ENCODE measurements at places on chromosomes 7 and 10.

DNA sequence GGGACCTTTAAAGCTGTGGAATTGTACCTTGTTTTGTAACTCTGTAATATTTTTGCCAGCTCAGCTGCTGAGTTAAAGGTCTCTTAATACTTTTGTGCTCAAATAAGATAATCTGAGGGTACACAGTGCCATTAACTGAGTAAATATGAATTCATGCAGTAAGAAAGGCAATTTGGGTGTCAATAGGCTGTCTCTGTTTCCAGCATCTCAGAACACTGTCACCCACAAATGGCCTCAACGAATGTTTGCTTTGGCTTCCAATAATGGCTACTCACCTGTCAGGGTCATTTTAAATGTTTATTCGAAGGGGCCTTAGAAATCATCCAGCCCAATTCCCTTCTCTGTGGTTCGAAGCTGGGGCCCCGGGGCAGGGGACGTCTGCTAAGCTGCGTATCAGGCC lies 225.4 kb downstream of the ZMYND11 start:
- DNase-seq = no peak

DNA sequence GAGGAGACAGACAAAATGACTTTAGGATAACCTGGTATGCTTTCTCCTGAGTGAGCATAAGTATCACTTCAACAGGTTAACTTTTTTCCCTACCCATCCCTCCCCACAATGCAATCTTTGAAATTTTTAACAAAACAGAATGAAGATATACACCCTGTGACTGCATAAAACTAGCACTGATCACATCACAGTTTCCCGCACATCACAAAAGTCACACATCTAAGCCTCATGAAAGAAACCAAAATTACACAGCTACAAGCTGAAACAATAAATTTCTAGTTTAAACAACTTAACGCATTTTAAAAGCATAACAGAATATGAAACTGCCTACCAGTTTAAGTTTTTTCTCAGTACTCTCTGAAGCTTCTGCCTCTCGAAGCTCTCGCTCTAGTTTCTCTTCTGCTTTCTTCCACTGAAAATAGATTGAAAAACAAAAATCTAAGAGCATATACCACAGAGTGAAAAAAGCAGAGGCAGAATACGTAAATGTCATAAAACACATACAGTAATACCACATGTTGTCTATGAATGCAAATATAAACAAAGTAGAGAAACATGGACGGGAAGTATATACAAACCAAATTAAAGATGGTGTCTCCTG lies 18.1 kb downstream of the NOC3L start:
- no peak for DNase-seq

GRCh38 chr7:80635998-80636397 lies 2.4 kb upstream of the CD36 start:
- DNase-seq = no peak

GRCh38 chr7:79050603-79051002 lies 402.9 kb downstream of the MAGI2 start:
- DNase-seq = no peak

DNA sequence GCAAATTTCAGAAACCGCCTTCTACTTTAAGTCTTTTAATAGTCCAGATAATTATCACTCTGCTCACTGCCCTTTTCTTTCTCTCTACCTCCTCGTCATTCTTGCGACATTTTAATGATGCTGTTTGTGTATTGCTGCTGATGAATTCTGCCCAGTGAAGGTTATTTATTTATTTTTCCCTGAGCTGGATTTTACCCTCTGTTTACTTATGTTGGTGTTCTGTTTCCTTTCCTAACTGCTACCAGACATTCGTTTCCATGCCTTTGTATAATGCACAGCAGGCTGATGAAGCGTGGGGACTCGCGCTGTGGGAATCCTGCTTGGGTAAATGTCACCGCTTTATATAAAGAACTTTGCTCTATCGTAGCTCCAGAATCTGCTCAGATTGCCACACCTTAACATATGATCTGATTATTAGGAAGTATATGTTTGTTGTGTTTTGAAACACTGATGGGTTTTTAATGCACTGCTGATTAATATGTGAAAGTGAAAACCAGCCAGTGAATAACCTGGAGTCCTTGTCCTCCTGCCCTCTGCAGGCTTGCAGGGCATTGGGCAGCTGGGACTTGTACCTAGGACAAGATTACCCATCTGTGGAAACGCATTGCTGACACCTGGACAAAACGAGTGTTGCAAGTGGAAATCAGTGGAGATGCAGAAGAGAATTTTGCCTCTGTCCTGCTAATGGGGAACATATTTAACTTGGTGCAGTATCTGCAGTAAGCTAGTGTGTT lies 291.5 kb downstream of the SDK1 start:
- DNase-seq = no peak

DNA sequence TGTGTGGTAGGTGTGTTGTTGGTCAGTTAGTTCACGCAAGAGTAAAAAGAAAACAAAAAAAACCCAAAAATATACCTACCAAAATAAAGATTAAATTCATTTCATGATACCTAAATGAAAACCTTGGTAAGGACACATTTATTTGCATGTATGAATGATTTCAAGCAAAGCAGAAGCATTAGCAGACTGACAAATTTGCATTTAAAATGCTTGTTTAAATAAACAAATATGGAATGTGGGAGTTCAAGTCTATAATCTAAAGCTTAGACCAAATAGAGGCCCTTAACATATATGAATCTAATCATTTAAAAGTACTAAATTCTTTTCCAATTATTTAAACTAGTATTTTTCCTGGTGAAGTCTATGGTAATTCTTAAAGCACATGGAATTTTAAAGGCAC lies 35.8 kb downstream of the GNAT3 start:
- no peak for DNase-seq

GRCh38 chr7:136923111-136923667 lies 54.7 kb downstream of the CHRM2 start:
- no peak for DNase-seq

DNA sequence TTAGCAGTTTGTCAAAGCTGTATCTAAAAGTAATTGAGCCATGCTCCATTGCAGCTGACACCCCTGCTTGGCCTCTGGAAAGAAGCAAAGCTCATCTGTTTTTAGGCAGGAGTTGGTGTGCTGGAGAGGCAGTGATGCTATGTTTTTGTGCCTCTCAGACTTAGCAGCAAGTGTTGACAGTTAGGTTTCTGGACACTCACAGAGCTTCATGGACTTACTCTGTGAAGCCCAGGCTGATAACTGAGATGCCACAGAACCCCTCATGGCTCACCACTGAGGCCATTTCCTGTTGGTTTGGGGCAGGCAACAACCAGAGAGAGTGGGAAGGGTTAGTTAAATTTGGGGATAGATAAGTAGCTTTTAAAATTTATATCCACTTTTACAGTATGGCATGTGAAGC lies 59.8 kb downstream of the BTAF1 start:
- no peak for DNase-seq

GRCh38 chr7:149072438-149072775 lies 18.1 kb downstream of the ZNF786 start:
- no peak for DNase-seq

DNA sequence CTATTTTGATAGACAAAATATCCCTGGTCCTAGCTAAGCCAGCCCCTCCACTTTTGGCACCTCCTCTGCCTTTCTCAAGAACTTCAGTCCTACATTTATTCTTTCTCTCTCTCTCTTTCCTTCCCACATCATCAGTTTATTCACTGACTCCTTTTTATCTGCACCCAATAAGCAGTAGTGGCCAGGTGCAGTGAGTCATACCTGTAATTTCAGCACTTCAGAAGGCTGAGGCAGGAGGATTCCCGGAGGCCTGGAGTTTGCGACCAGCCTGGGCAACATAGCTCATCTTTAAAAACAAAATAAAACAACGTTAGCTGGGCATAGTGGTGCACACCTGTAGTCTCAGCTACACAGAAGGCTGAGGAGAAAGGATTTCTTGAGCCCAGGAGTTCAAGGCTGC lies 19.4 kb upstream of the NRP1 start:
- DNase-seq = no peak

DNA sequence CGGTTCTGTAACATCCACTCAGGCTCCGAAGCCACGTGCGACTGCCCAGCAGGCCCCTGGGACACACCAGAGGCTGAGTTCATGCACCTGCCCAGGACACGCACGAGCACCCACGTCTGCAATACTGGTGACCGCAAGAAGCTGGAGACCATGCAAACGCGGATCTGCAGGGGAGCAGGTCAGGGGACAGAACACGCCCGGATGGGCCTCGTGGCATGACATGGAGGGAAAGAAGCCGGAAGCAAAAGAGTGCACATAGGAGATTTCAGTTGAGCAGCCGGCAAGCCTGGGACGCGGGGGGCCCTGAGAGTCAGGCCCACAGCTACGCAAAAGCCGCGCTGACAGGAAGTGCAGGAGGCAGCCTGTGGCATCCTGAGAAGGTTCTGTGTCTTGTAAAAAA lies 73.7 kb downstream of the FOXL3 start:
- peak; percentile 9 for DNase-seq

DNA sequence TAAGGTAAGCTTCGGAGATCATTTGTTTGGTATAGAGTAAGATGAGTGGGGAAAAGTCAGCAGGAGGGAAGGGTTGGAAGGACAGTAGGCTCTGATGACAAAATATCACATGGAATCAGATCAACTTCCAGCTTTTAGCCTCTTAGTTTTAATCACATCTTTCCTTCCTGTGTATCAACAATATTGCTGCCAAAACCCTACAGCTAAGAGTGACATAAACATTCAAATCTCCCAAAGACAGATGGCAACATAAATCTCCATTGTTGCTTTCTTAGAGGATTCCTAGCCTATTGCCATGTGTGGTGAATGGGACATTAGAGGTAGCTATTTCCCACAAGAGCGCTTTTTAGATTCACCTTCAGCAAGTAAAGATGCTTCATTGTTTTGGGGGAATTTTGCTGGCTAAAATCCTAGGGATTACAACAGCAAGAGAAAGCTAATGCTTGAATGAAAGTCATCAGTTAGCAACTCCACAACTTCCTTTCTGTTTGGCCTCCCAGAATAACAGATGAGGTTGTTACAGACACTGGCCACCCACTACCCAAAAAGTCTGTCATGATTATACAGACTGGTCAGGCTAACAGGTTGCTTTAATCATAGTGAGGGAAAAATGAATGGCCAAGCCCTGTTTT lies 35.2 kb upstream of the FZD1 start:
- no peak for DNase-seq

GRCh38 chr10:6987536-6987945 lies 407.5 kb upstream of the PRKCQ start:
- no peak for DNase-seq

DNA sequence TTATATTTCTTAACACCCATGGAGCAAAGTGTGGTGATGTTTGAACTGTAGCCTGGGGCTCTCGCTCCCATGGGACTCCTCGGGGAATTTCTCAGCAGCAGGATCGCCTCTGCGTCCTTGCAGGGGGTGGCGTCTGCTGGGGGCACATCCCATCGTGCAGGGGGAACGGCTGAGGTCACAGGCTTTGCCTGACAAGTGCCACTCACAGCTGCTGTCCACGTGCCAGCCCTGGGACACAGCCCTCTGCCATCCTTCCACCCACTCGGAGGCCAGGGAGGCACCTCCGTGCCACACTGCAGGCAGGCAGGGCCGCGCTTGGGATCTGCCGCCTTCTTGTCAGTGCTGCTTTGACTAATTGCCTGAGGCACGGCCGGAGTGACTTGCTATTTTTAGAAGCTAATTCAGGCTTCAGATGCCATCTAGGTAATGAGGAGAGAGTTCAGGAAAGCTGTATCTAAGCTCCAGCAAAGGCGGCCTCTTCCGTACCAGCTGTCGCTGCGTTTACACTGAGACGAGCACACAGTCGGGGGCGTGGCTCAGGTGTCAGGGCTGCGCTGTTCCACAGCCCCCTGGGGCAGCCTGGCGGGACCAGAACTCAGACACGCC lies 45.7 kb downstream of the PITRM1 start:
- DNase-seq = peak; percentile 56

GRCh38 chr7:116209561-116210070 lies 723 bp upstream of the TES start:
- DNase-seq = no peak

DNA sequence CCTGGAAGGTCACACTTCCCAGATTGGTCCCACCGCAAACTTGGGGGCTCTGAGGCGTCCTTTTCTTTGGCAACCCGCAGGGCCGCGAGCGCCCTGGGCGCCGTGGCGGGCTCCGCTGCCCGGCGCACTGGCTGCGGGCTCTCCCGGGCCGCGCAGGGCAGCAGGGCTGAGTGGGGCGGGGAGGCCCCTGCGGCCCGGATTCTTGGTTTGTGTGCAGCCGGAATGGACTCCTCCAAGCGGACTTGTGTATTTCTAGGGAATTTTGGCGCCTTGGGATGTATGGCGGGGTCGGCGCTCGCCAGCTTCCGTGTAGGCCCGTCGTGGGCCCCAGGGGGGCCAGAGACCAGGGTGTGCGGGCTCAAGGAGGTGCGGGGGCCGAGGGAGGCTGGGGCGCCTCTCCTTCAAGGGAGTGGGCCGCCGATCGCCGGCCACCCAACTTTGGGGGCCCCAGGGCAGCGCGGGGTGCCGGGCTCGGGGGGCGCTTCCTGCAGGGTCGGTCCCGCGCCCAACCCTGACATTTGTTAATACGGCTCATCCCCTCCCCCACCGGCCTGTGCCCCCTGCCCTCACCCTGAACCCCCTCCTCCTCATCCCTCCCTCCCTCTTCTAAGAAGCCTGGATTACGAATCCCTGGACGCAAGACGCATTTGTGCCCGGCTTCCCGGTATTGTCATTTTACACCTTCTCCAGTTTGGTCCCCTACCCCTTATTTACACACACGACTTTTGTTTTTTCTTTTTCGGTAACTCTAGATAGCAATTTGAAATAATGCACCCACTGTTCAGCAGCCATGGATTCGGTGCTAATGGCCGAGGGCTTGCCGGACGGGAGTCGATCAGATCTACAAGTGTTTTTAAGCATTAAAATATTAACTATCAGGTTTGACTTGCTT lies 2.5 kb downstream of the TCF7L2 start:
- peak; percentile 22 for DNase-seq

DNA sequence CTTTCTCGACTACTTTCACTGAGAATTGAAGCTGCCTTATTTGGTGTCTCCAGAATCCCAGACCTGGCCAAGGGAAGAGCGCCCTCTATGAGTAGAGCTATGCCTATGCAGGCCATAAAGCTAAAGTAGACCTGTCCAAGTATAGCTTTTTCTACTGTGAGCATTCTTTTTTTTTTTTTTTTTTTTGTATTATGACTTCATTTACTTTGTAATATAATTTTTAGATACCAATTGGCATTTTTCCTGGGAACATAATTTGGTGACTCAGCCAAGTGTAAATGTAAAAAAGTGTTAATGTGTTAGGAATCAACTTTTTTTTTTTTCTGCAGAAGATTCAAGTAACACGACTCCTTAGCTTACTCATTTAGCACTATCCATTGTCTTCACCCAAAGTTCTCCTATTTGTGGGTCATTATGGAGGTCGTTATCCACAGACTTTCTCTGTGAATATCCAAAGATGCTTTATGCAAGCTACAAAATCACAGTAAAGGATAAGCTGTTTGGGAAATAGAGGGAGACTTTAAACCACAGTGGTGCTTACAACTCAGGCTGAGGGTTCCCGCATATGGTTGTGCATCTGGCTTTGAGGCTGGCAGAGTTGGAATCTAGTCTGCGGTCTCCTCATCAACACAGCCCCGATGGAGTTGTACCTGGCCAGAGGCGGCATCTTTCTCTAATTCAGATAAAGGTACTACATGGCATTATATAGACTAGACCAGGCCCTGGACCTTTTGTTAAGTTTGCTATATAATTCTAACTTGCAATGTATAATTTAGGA lies 1040.2 kb upstream of the SORCS1 start:
- no peak for DNase-seq
